ENCODE measurements at places on chromosomes 12 and 14.

- DNase-seq = no peak
Measured at GRCh38 chr12:92036771-92037453, 108.7 kb downstream of the BTG1 start.

- DNase-seq = no peak
Measured at GRCh38 chr12:48237162-48237561, 34.1 kb upstream of the OR10AD1 start.

- DNase-seq = peak; percentile 33
Measured at GRCh38 chr12:14768823-14769405, 34.4 kb downstream of the WBP11 start.

DNA sequence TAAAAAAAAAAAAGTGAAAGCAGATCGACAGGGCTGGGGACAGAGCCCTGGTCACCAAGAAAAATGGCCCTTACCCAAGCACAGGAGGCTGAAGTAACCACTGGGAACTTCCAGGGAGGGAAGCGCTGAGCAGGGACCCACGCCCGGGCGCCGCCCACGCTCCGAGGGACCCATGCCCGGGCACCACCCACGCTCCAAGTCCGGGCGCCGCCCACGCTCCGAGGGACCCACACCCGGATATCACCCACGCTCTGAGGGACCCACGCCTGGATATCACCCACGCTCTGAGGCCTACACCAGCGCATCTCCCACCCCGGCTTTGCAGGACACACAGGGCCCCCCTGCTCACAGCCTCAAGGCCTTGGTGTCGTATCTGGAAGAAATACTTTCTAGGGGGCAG is 25.7 kb downstream of the CHGA start:
- no peak for DNase-seq

- no peak for DNase-seq
Measured at GRCh38 chr12:89700191-89700810, 8.3 kb downstream of the ATP2B1 start.

- DNase-seq = no peak
Measured at GRCh38 chr12:93884794-93885460, 207.8 kb downstream of the CRADD start.

GRCh38 chr14:22202313-22202712 is 386.7 kb downstream of the DAD1 start:
- no peak for DNase-seq

GRCh38 chr14:104294628-104294982 is 156.2 kb downstream of the KIF26A start:
- DNase-seq = no peak

DNA sequence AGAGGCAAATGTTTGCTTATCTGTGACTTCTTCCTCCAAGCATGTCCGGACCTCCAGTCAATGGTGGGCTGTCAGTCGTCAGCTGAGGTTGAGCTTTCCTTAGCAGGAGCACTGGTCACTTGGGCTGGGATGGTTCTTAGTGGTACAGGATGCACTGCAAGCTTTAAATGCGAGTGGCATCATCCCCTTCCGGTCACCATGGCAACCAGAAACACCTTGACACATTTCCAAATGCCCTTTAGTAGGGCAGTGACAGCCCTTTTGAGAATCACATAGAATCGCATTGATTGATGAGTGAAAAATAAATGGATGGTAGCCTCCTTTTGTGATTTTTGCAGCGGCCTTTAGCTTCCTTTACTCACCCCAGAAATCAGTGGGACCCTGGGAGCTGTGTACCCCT is 24.1 kb downstream of the NTF3 start:
- DNase-seq = no peak

GRCh38 chr14:100304825-100305323 is 1.4 kb downstream of the SLC25A29 start:
- no peak for DNase-seq

- no peak for DNase-seq
Measured at GRCh38 chr12:5733916-5734315, 211.1 kb downstream of the ANO2 start.

GRCh38 chr12:42639556-42639955 is 50.0 kb upstream of the PRICKLE1 start:
- no peak for DNase-seq

DNA sequence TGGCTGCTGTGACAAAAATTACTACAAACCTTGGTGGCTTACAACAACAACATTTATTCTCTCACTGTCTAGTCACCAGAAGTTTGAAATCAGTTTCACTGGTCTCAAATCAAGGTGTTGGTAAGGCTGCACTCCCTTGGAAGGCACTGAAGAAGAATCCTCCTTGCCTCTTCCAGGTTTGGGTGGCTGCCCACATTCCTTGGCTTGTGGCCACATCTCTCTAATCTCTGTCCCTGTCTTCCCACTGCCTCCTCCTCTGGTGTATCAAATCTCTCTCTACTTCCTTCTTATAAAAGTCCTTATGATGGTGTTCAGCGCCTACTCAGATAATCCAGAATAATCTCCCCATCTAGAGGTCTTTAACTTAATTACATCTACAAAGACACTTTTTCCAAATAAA is 31.0 kb downstream of the PLCZ1 start:
- no peak for DNase-seq

- peak; percentile 67 for DNase-seq
Measured at GRCh38 chr12:55829967-55830600, 697 bp upstream of the DNAJC14 start.

GRCh38 chr12:112881602-112882001 is 25.2 kb upstream of the OAS1 start:
- no peak for DNase-seq

DNA sequence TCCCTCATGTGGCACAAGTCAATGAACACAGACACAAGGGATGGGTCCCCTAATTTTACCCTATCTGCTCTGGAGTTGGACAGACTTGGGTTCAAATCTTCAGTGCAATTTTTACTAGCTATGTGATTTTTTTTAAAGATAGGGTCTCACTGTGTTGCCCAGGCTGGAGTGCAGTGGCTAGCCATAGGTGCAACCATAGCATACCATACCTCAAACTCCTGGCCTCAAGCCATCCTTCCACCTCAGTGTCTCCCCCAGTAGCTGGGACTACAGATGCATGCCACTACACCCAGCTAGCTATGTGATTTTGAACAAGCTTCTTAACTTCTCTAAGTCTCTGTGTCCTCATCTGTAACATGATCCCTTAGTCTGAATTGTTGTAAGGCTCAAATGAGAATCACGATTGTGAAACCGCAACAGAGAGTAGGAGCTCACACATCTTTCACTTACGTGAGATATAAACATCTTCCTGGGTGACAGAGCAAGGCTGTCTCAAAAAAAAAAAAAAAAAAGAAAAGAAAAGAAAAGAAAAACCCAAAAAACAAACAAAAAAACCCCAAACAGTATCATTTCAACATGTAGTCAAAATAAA is 4.7 kb downstream of the CALCOCO1 start:
- peak; percentile 52 for DNase-seq

DNA sequence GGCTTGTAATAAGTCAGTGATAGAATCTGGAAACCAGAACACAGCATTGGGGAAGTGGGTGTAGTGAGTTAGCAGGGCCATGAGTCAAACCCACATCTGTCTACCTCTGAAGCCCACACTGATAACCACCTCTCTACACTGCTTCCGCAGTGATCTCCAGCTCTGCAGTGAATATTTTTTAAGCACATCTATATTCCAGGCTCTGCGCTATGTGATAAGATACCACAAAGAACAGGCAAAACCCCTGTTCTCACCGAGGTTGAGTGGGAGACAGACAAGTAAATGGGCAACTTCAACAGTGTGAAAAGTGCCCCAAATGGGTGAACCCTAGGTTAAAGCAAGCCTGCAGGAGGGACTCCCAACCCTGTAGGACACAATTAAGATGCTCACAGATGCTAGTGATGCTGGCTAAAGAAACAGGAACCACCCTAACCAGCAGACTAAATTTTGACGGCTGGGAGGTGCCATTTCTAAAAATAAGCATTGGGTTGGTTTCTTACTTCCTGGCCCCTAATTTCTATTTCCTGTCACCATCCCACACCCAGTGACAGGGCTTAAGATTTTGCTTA is 375.0 kb downstream of the DPF3 start:
- DNase-seq = peak; percentile 51

- DNase-seq = no peak
Measured at GRCh38 chr14:56687123-56687522, 107.5 kb downstream of the TMEM260 start.

DNA sequence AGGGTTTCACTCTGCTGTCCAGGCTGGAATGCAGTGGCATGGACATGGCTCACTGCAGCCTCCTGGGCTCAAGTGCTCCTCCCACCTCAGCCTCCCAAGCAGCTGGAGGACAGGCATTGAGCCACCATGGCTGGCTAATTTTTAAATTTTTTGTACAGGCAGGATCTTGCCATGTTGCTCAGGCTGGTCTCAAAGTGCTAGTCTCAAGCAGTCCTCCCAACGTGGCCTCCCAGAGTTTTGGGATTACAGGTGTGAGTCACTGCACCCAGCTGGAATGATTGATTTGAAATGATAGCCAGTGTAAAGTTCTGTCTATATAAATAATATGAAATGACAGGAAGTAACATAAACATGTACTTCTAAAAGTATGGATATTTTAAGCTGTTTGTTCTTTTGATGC is 172.7 kb downstream of the FUT8 start:
- DNase-seq = no peak

DNA sequence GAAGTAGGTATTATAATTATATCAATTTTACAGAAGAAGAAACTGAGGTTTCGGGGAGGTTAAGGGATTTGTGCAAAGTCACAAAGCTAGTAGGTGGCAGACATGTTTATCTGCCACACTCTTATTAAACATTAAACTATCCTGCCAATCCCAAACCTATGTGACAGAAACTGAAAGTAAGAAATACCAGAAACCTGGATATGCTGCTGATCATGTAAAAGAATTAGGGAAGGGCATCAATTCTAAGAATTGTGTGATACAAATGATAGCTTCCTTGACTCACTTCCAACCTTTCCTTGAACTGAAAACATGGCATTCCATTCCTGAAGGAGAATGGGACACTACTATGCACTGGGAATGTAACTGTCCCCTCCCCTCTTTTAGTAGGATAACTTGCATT is 16.9 kb downstream of the TAOK3 start:
- DNase-seq = no peak

- DNase-seq = no peak
Measured at GRCh38 chr14:53380867-53381225, 227.7 kb upstream of the DDHD1 start.

DNA sequence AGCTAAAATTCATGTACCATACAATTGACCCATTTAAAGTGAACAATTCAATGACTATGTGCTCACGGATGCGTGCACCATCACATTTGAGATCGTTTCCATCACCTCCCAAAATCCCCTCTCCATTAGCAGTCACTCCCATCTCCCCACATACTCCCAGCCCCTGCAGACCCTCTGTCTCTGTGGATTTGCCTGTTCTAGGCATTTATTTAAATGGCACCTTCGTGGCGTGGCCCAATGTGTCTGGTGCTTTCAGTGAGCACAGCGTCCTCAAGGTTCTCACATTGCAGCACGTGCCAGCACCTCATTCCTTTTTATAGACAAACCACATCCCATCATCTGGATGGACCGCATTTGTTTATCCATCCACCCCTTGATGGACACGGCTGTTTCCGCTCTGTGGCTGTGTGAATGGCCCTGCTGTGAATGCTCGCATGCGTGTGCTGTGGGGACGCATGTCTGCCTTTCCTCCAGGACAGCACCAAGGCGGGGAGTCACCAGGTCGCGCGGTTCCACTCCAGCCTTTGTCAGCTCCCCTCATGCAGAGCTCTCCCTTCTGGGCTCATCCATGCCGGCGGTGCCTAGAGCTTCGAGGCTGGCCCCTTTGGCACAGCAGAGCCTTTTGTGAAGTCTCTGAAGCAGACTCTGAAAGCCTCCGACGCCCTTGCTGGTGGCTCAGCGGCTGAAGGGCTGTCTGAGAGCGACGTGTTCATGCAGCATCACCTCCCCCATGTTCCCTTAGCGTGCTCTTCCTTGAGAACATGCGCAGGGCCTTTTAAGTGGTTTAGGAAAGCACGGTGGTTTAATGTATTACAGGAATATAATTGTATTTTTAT is 184.4 kb downstream of the KIF26A start:
- no peak for DNase-seq

GRCh38 chr14:50312734-50313054 is 570 bp downstream of the DMAC2L start:
- no peak for DNase-seq

- DNase-seq = no peak
Measured at GRCh38 chr12:79298506-79298905, 392.3 kb downstream of the PAWR start.

All from GM13976 (cell line).